ENCODE measurements at places on chromosomes 2 and 18. TPM values are rescaled to one million over a fixed set of nuclear protein-coding genes. Genes with fewer than 3 reads are reported as not detected.

Gene COA5
- 16.4 TPM for total RNA-seq

Gene SNTG2
- 0.56 TPM for total RNA-seq

Gene EIF5B
- total RNA-seq: 26.9 TPM

Gene MERTK
- 0.28 TPM for total RNA-seq

Gene CHRND
- total RNA-seq: not detected

Gene FAM110C
- total RNA-seq: not detected

Gene RND3
- 331 TPM for total RNA-seq

Gene TTR
- total RNA-seq: not detected

Gene DYNC1I2
- total RNA-seq: 140 TPM

Gene BOLL
- not detected for total RNA-seq

Gene LRRC30
- not detected for total RNA-seq

Gene DES
- 4.3 TPM for total RNA-seq

Gene BMP10
- total RNA-seq: not detected

Gene DBI
- total RNA-seq: 69.7 TPM

Gene CYP26B1
- total RNA-seq: not detected

Gene NEURL3
- total RNA-seq: not detected

Gene SKA1
- 13.9 TPM for total RNA-seq

Gene HNMT
- total RNA-seq: 14.2 TPM

Gene RGPD4
- total RNA-seq: not detected

Gene CXCR4
- not detected for total RNA-seq

Gene POTEE
- total RNA-seq: not detected

Gene CGREF1
- 0.28 TPM for total RNA-seq

Gene NR4A2
- total RNA-seq: 2.8 TPM

Gene FSHR
- not detected for total RNA-seq

Gene MSTN
- not detected for total RNA-seq

Gene GNAL
- total RNA-seq: 0.28 TPM

Gene RAB10
- total RNA-seq: 30.1 TPM

Gene GALNT14
- total RNA-seq: not detected

Gene PRSS56
- total RNA-seq: not detected

Gene AQP12A
- total RNA-seq: not detected

Gene CD8B
- total RNA-seq: not detected

Gene IWS1
- total RNA-seq: 50.0 TPM

Gene ALPI
- total RNA-seq: not detected

Gene GBX2
- total RNA-seq: not detected

Gene HES6
- total RNA-seq: 1.3 TPM

Gene NT5DC4
- not detected for total RNA-seq

Gene ACTR3
- total RNA-seq: 645 TPM

Gene HOXD3
- total RNA-seq: not detected

Gene SH2D6
- total RNA-seq: 0.36 TPM

Gene HRH4
- not detected for total RNA-seq

Measured in IMR-90 (cell line).